ENCODE measurements at places on chromosomes 1 and 21. TPM values are rescaled to one million over a fixed set of nuclear protein-coding genes. Genes with fewer than 3 reads are reported as not detected.

- peak; percentile 70 for DNase-seq
These were observed 87.9 kb upstream of the LYST start for GRCh38 chr1:235954306-235955283.

GRCh38 chr1:30822966-30823581 is 65.5 kb upstream of the LAPTM5 start:
- DNase-seq: no peak

DNA sequence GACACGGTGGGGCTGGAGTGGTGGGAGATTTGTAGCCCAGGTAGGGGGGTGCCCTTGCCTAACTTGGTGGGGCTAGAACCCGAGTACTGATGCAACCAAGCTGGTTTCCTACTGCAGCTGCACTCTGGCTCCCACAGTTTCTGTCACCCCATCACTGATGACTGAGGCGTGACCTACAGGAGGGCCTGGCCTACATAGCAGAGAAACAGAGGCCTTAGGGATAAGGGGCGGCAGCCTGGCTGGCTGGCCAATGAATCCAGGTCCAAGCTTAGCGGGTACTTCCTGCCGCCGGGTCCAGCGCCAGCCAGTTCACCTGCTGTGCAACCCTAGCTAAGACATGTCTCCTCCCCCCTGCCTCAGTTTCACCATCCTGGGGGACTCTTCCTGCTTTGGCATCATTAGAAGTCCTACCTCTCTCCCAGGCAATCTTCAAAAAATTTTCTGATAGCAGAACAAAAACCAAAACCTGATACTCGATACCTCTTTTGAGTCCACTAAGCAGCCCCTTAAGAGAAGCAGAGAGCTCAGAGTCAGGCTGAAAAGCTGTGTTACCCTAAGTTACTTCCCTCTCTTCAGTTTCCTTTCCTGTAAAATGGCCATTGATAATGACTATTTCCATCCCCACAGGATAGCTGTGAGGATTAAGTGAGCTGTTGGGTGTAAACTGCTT is 27.3 kb upstream of the RNF19B start:
- DNase-seq: no peak

DNA sequence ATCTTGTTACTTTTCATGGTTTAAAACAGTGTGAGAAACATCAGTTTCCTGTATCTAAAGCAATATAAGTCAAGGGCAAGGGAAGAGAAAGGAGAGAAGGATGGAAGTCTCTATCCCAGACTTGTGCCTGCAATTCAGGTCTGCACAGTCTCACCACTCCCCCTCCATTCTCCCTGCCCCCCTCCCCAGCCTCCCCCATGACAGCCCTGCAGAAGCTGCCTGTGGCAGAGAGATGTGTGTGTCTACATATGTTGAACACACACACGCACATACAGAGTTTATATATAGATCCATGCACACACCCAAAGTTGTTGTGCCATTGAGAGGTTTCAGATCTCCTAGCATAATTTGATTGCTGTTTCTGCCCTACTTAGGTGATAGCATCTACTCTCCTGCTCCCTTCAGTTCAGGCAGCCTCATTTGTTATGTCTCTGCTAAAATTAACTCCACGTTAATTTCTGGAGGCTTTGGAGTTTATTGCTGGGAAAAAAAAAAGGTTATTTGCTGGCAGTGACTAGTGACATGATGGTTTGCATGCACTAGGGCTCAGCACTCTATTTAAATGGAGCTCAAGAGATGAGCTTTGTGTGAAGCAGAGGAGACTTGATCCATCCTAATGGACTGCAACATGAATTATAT is 124.9 kb upstream of the SMYD2 start:
- DNase-seq: no peak

DNA sequence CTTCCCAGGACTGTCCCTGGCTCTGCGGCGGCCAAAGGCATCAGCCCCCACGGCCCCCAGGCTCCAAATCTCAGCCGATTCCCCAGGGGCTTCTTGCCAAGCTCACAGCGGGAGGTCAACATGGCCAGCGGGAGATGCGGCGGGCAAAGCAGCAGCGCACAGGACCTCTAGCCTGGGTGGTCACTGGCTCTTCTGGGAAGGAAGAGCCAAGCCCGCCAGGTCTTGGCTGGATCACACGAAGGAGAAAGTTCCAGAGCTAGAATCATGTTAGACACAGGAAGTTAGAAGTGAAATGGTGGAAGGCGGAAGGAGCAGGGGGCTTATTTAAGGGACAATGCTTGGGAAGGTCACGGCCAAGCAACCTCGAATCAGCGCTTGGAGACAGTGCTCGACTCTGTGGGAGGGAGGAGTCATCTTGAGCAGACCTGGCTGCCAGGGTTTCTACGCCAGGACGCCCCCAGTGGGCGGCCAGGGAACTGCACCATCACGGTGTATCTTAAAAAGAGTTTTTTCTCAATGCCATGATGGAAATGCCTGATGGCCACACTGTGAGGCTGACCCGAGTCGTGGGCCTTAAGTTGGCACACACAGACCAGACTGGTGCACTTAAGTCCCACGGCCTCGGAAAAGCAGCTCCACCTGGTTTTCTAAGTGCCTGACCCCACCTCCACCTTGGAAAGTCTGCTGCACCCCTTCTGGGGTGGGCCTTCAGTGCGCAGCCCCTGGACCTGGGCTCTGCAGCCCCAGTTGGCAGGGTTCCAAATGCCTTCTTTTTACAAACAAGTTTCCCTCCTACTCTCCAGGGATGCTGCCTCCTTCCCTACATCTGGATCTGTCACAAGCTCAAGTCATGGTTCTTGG is 29.3 kb downstream of the SLC66A1 start:
- peak; percentile 64 for DNase-seq

DNA sequence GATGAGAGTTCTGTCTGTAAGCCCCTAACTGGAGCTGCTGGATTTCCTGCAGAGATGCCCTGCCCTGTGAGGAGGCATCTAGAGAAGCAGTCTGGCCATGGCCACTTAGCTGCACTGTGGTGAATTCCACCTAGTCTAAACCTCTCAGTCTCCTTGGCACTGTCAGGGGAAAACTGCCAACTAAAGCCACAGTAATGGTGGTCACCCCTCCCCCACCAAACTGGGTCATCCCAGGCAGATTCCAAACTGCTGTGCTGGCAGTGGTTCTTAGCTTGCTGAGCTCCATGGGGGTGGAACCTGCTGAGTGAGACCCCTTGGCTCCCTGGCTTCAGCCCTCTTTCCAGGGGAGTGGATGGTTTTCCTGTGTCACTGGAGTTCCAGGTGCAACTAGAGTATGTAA is 740.6 kb downstream of the RWDD3 start:
- DNase-seq: no peak

DNA sequence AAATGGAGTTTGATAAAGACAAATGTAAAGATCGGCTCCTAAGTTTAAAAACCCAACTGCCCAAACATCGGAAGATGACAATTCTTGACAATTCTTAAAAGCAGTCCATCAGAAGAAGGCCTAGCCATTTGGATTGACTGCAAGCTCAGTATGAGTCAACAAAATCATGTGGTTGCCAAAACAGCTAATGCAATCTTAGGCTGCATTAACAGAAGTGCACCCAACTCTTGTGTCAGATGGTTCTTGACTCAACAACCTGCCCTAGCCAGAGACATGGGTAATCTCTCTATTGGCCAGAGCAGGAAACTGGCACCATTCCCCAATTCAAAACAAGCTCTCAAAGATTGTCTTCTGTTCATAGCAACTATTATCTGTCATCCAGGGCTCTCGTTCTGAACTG is 9.9 kb upstream of the NCF2 start:
- no peak for DNase-seq

GRCh38 chr1:39131940-39132339 is 72.6 kb upstream of the MACF1 start:
- no peak for DNase-seq

DNA sequence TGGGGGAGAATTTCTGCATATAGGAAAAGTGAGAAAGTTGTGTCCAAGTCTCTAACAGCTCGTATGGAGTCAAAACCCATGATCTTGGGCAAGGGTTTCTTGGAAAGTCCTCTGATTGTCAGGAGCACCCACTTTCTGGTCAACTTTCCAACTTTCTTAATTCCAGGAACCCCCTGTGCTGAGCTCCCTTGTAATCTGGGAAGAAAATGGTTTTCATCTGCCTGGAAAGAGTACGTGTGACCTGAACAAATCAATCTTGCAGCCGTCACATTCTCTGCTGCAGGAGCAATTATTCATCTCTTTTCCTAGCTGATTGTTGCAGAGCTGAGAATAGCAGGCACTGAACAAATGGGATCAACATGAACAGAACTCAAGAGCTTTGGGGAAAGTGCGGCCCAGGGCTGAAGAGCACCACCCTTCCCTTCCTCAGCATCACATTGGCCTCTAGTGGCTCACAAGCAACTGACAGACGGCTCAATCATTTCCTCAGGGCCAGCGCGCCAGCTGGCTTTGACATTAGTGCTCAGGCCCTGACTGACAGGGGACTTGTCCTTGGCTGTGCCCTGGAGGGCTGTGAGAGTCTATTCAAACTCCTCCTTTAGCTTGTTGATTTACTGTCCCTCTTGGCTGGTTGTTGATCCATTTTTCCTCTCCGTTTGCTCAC is 295.2 kb downstream of the HLX start:
- DNase-seq: no peak

DNA sequence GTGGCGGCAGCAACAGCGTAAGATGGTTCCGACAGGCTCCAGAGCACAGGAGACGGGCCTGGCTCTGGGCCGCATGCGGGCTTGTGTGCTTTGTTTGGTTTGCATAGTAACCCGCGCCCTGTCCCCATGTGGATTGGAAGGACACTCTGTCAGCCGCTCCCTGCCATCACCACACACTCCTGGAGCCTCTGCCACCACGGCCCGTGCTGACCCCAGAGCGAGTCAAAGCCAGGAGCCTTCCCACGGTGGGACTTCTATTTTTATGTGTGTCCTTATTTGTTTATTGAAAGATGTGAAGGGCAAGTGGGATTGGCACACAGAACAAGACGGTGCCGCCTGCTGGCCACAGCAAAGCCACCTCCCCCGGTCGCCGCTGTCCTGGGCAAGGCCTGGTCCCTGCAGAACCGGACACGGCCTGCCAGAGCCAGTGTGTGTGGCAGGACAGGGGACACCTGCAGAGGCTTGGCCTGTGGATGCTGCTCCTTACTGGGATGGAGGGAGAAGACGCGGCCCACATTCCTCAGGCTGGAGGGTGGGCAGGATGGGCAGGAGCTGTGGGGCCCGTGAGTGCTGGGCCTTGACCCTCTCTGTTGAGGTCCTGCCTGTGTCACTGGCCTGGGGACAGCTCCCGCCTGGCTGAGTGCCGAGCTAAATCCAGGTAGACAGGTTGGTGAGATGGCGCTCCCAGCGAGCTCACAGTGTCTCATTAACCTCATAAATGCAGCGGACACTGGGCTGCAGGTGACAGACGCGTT is 64.4 kb downstream of the AGPAT3 start:
- DNase-seq: no peak

GRCh38 chr1:107782217-107782845 is 182.6 kb downstream of the VAV3 start:
- no peak for DNase-seq

- DNase-seq: no peak
These were observed 506 bp downstream of the MYOM3 start for GRCh38 chr1:24111262-24111995.

DNA sequence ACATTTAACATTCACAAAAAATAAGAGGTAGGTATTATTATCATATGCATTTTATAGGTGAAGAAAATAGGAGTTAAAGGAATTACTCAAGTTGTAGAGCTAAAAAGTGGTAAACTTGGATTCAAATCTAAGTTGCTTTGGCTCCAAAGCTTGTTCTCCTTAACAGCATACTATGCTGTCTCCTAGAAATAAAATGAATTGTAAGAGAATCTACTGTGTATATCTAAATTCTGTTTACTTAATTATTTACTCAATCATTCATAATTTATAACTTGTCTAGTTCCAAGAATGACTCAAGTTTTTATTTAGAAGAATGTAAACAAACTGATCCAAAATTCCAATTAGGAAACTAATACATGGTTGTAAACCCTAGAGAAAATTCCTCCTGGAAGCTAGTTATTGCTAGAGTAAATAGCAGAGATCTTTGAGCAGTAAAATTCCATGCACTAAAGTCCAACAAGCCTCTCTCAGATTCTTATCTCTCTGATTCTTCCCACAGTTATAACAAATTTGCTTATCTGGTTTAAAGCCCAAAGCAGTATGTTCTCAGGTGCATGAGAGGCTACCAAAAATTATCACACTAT is 132.5 kb upstream of the DPT start:
- DNase-seq: no peak

- DNase-seq: peak; percentile 37
These were observed 144.8 kb downstream of the ST6GALNAC3 start for GRCh38 chr1:76219366-76219818.

DNA sequence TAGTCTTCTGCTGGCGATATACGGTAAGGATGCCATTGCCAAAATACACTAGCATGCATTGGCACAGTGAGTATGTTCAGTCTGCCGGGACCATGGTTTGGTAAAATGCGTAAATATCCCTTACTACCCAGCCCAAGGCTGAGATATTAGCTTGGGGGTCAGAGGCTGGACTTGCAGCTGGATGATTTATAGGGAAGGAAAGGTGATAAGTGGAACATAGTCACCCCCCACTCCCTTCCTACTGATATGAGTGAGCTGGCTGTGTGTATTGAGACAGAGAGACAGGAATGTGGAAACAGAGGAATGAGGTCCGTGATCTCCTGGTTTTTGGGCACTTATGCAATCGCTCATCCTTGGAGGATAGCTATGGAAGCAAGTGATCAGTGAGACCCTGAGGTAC is 642.8 kb downstream of the KCNT2 start:
- no peak for DNase-seq

DNA sequence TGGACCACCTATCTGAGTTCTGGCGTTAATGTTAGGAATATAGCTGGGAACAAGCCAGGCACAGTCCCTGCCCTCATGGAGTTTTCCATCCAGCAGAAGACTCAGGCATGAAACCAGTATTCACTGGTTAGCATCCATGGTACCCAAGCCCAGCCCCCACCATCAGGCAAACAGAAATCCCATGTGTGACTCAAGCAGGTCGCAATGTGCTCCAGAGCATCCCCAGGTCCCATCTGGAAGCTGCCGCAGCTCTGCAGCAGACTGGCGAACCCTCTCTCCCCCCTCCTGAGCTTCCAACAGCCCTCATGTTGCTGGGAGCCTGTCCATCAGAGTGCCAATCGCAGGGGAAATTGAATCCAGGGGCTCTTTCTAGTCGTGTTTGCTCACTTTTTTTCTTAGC is 174.2 kb downstream of the RRAGC start:
- DNase-seq: no peak

The NR1I3 gene
- total RNA-seq: 0.15 TPM

The OR2L13 gene
- not detected for total RNA-seq

The RBBP5 gene
- total RNA-seq: 19.7 TPM

The RHCE gene
- total RNA-seq: not detected

The TRIM17 gene
- total RNA-seq: not detected

The CELA3B gene
- not detected for total RNA-seq

The HRNR gene
- not detected for total RNA-seq

Measured in activated B cell treated with CpG ODN at 0.5 μM for 24 hours (primary cell).